ENCODE measurements at places on chromosomes 5 and 9. TPM values are rescaled to one million over a fixed set of nuclear protein-coding genes. Genes with fewer than 3 reads are reported as not detected.

SLC6A3 gene
- not detected for total RNA-seq

ANKRD55 gene
- not detected for total RNA-seq

ARL14EPL gene
- total RNA-seq, result not detected

- H3K4me3 ChIP-seq, result no peak overlapping the region
- no peaks in the 10 kb centered on the region for H3K4me1 ChIP-seq
- no peak for DNase-seq
- H3K27me3 ChIP-seq, result no peaks in the 10 kb centered on the region
- no peak overlapping the region for H3K27ac ChIP-seq
Observed at GRCh38 chr9:10014889-10015288, 597.9 kb downstream of the PTPRD start.

- H3K36me3 ChIP-seq, result no peaks in the 10 kb centered on the region
- no peak overlapping the region for H3K4me3 ChIP-seq
- H3K27ac ChIP-seq, result no peak overlapping the region
- peaks cover 5% of the 10 kb centered on the region for H3K4me1 ChIP-seq
Observed at GRCh38 chr5:175714479-175715085, 56.7 kb downstream of the HRH2 start.

- H3K27ac ChIP-seq, result peak overlapping the region; percentile 10
- no peak overlapping the region for H3K4me3 ChIP-seq
- peaks cover 46% of the 10 kb centered on the region for H3K4me1 ChIP-seq
- no peaks in the 10 kb centered on the region for H3K36me3 ChIP-seq
- DNase-seq, result no peak
Observed at GRCh38 chr5:153629027-153629895, 138.8 kb downstream of the GRIA1 start.

DNA sequence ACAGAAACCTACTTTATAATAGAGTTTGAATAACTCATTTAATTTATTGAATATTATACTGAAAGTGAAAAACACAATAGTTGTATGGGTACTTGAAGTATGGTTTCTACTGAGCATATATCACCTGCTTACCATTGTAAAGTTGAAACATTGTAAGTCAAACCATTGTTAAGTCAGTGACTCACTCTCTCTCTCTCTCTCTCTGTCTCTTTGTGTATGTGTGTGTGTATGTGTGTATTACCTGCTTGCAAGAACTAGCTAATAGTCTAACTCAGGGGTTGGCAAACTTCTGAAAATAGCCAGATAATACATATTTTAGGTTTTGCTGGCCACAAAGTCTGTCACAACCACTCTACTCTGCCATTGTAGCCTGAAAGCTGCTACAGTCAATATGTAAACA, 564.3 kb upstream of the ZNF608 start:
- H3K27me3 ChIP-seq, result no peaks in the 10 kb centered on the region
- no peak overlapping the region for H3K4me3 ChIP-seq
- no peaks in the 10 kb centered on the region for H3K4me1 ChIP-seq
- H3K27ac ChIP-seq, result no peak overlapping the region

- no peaks in the 10 kb centered on the region for H3K36me3 ChIP-seq
- no peak overlapping the region for H3K27ac ChIP-seq
Observed at GRCh38 chr5:9342161-9342787, 203.6 kb downstream of the SEMA5A start.

DNA sequence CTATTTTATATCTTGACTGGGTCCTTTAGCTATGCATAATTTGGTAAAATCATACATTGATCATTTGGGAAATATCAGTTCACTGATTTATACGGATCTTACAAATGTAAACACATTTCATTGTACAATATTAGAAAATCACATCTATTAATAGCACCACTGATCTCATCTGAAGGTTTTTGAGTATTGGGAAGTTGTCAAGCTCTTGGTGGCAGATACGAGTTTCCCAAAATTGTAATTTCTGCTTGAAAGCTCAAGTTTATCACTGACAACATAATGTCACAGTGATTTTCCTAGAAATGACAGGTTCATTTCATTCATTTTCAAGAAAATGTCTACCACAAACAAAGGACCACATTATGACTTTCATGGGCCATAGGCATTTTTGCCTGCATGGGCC, 3.0 kb upstream of the MACROH2A1 start:
- H3K27me3 ChIP-seq, result no peaks in the 10 kb centered on the region
- no peak overlapping the region for H3K27ac ChIP-seq
- H3K4me1 ChIP-seq, result peaks cover 19% of the 10 kb centered on the region
- DNase-seq, result no peak
- H3K4me3 ChIP-seq, result no peak overlapping the region

DNA sequence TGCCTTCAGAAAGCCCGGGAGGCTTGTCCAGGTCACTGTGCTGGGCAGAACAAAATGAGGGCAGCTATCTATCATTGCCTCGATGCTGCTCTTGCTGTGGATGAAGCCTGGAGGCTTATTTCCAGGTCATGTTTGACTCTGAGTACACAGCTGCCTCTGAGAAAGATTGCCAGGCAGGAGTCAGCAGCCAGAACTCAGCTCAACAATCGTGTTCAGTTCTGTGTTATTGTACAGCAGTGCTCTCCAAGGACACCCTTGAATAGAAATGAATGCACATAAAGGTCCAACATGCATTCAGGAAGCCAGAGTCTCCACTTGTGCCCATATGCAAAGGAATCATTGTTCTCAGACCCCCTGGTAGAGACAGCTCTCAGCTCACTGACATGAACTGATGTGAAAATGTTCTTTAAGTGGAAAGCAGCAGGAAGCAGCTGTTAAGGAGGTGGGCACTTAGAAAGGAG, 61.7 kb upstream of the ZFR start:
- H3K4me1 ChIP-seq, result no peaks in the 10 kb centered on the region
- H3K27ac ChIP-seq, result no peak overlapping the region
- H3K27me3 ChIP-seq, result no peaks in the 10 kb centered on the region
- no peak overlapping the region for H3K4me3 ChIP-seq
- no peaks in the 10 kb centered on the region for H3K36me3 ChIP-seq

- no peak for DNase-seq
- peaks cover 5% of the 10 kb centered on the region for H3K4me1 ChIP-seq
- no peak overlapping the region for H3K27ac ChIP-seq
- peak overlapping the region; percentile 21 for H3K4me3 ChIP-seq
- no peaks in the 10 kb centered on the region for H3K36me3 ChIP-seq
- no peaks in the 10 kb centered on the region for H3K27me3 ChIP-seq
Observed at GRCh38 chr9:89234205-89235067, 55.8 kb upstream of the SHC3 start.

GRCh38 chr9:84756731-84757130, 87.2 kb downstream of the NTRK2 start:
- H3K4me3 ChIP-seq, result no peak overlapping the region
- H3K4me1 ChIP-seq, result no peaks in the 10 kb centered on the region
- H3K36me3 ChIP-seq, result no peaks in the 10 kb centered on the region
- peak overlapping the region; percentile 2 for H3K27ac ChIP-seq
- H3K27me3 ChIP-seq, result no peaks in the 10 kb centered on the region

Measured in right atrium auricular region (tissue), 2 donors.